Activated T-cell treated with anti-CD3 and anti-CD28 coated beads for 1 hour (primary cell): ENCODE measurements at places on chromosomes 1 and 21.

DNA sequence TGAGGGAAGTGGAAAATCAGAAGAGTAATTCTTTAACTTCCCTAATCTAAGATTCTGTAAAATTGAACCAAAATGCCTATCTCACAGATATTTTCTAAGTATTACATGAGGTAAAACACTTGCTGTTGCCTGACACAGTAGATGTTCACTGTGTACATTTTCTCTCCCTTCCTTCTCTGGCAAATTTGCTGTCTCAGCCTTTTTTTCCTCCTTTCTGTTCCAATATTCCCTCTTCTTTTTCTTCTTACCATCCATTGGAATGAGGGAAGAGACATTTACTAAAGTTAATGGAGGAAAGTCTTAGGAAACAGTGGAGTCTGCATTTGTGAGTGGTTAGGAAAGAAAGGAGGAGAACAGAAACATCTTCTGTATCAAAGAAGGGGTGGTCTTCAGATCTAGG, 239.9 kb downstream of the ZP4 start:
- no peak for DNase-seq

- DNase-seq = no peak
These were observed 1.3 kb upstream of the TTF2 start for GRCh38 chr1:117058810-117059209.

- no peak for DNase-seq
These were observed 14.8 kb downstream of the FAM163A start for GRCh38 chr1:179757933-179758332.

GRCh38 chr1:57423656-57424211, at the start of gene DAB1:
TSS of gene DAB1 (minus strand) at chr1:57424060. CDS start at chr1:57291030, 133,030 bp downstream.
- DNase-seq = no peak

DNA sequence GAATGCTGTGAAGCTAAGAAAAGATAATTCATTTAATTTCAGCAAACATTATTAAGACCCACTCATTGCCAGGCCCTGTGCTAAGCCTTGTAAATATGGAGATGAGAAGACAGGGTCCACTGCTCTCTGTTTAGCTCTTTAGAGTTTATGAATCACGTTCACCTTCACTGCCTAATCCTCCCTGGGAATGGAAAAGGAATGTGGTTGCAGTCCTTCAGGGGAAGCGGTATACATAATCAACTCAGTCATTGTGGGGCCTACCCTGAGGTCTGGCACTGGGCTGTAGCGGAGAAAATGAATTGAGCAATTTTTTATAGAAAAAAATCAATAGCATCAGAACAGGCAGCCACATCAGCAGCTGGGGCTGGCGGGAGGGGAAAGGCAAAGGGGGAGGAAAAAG, 412.1 kb upstream of the NFIA start:
- DNase-seq = no peak

GRCh38 chr1:97691325-97691724, 229.5 kb downstream of the DPYD start:
- no peak for DNase-seq

GRCh38 chr1:41739061-41739955, 179.4 kb downstream of the HIVEP3 start:
- DNase-seq = peak; percentile 49

- no peak for DNase-seq
These were observed 334.4 kb downstream of the DSCAM start for GRCh38 chr21:40512590-40512989.

GRCh38 chr1:23875382-23875781, 7.3 kb upstream of the FUCA1 start:
- no peak for DNase-seq

DNA sequence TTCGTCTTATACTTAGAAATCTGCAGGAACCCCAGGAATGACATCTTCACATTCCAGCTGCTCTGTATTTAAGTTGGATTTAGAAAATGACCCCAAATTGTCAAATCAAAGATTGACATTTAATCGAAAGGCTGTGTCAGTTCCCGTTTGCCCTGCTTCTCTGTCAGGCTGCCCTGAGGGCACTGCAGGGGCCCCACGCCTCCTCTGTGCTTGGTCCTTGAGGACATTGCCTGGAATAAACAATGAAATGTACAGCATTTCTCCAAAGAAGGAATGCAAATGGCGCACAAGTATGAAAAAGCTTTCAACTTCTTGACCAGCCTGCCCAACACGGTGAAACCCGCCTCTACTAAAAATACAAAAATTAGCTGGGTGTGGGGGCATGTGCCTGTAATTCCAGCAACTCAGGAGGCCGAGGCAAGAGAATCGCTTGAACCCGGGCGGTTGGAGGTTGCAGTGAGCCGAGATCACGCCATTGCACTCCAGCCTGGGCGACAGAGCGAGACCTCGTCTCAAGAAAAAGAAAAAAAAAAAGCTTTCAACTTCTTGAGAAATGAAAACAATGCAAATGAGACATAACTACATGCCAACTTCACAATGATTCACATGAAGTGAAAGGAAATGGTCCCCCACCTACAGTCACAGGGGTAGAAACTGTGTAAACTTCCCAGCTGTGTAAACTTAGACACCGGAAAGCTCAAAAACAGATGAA, 3.0 kb downstream of the TMPRSS3 start:
- no peak for DNase-seq

- DNase-seq = no peak
These were observed 6.9 kb upstream of the SPOCD1 start for GRCh38 chr1:31822766-31823165.

- DNase-seq = no peak
These were observed 355.7 kb downstream of the LTN1 start for GRCh38 chr21:28636752-28637691.

DNA sequence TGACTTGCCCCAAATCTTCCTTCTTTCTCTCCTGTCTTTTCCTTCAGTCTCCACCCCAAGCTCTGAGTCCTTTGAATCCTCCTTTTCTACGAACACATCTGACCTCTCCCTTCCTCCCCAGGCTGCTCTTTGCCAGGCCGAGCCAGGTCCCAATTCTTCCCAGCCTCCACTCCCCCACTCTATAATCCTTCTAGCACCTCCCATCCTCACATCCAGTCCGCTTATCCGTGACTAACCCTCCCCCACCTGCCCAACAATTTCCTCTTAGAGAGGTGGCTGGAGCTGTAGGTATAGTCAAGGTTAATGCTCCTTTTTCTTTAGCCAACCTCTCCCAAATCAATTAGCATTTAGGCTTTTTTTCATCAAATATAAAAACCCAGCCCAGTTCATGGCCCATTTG, 9.5 kb upstream of the HPDL start:
- DNase-seq = no peak

DNA sequence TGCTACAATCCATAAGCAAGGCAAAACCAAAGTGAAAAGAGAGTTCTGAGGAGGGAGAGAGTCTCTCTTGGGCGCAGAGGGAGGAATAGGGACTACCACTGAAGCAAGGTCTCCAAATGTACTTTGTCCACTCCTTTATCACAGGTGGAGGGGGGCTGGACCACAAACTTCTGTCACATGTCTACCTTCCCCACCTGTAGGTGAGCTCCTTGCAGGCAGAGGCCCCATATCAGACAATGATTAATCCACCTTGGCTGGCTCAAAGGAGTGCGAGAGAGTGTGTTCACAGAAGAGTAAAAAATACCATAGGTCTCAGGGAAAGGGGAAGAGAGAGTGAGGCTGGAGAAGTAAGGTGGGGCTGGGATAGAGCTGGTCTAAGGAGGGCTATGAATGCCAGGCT, 4.5 kb downstream of the BEND5 start:
- DNase-seq = no peak

DNA sequence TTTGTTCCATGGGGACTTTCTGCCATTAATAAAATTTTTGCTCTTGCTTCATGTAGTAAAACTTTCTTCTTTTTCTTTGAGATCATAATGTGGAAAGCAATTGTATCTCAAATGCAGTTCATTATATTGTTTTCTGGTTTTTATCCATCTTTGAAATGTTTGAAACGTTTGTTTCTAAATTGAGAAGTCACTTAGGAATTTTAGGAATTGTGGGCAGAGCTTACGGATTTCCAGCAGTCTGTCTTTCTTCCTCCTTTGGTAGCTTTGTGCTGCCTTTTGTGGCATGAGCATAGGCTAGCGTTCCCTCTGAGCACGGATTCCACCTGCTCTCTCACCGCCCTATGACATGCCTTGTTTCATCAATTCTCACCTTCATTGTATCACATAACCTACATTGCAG, 2.9 kb upstream of the ST6GALNAC5 start:
- no peak for DNase-seq

DNA sequence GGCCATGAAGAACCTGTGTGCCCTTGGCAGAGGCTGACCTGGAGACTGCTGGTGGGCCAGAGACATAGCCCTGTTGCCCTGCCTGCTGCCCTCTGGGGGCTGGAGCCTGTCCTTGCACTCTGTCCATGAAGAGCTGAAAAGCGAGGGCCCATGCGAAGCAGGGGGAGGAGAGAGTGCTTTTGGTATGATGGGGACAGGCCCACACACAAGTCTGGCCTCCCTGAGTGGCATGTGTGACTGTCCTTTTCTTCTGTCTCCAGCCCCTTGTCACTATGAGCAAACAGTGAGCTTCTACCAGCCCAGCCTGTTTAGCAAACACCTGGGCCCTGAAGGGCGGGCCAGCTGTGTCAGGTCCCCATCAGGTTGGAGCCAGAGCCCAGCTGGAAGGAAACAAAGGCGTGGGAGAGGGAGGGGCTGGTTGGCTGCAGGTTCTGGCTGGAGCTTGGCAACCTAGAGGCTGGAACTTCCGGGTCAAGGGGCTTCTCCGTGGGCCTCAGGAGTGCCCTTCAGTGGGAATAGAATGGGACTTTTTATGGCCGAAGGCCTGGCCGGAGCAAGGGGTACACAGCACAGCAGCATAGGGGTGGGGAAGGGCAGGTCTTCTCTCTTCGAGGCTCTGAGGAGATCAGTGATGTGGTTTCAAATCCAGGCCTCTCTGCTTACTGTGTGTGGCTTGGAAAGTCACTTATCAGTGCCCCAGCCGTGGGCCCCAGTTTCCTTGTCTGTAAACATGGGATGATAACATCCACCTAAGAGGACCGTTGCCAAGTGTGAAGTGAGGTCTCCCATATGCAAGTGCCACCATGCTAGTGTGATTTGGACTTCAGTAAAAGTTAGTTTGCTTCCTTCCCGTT, 14.3 kb downstream of the QSOX1 start:
- DNase-seq = no peak

DNA sequence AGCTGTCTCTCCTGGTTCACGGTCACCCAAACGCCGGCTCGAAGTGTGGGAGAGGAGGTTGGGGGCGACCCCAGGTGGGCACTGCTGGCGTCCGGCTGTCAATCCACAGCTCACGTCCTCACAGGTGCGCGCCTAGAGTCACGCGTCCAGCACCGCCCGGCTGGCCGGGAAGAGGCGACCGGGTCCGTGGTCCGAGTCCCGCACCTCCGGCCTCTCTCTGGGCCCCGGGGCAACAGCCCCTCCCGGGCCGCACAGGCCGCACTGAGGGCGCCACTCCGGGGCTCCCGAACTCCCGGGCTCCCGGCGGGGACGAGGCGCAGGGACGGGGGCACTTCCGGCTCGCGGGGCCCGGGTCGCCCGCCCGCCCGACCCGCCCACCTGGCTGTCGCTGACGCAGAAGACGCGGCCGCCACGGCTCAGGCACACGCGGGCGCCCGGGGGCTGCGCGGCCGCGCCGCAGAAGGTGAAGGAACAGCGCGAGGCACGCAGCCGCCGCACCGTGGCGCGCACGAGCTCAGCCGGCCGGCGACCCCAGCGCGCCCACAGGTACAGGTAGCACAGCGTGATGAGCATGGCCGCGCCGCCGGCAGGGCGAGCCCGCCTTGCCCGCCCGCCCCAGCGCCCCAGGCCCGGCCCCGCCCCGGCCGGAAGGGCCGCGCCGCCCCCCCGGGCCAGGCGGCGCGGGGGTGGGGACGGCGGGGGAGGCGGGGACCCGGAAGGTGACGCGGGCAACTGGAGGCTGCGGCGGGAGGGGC, at the start of gene HLCS:
Gene HLCS, minus strand, starts transcription at position 604 of the 755 bp plus-strand sequence. Its CDS starts 31 bp downstream, at position 573.
- peak; percentile 59 for DNase-seq

DNA sequence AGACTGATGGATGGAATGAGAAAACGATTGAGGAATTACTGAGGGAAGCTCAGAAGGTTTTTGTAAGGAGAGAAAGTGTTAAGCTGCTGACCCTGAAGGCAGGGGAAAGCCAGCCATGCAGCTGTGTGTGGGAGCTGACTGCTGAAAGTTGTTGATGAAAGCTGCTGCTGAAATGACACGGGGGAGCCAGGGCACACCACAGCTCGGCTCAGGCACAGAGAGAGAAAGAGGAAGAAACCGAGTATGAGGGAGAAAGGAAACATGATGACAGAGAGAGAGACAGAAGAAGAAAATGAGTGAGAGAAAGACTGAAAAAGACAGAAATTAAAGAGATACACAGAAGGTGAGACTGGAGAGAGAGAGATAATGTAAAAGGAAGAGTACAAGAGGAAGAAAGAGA, 115.5 kb downstream of the LRRC53 start:
- no peak for DNase-seq

DNA sequence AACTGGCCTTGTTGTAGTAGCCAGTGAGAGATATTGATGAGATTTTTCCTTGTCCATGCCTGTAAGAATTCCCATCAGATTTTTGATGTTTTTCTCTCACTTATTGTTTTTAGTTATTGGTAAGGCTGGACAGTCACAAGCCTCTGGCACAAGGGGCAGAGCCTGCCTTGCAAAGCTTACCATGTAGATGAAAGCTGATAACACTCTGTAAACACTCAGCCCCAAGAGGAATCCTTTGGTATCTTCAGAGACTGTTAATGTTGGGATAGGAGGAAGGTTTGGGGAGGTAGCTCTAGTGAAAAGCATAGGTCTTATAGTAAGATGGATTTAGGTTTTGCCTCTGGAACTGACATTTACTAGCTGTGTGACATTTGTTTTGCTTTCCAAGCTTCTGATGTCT, 37.7 kb downstream of the MARK1 start:
- no peak for DNase-seq

DNA sequence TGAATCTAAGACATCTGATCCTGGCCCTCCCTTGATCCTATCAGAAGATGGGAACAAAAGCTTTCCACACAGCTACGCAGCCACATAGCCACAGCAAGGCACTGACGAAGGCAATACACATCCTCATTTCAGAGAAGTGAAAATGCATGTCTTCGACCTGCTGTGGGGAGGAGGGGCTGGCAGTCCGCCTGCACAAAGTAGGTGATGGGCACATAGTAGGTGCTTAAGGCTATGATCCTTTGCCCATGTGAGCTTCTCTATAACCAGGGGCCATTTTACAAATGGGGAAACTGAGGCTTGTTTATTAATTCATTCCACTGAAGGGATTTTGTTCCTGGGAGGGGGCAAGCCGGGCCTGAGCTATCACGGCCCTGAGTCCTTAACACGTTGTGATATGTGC, 94.2 kb downstream of the PAX7 start:
- no peak for DNase-seq

GRCh38 chr1:40974945-40975344, 4.6 kb upstream of the CTPS1 start:
- no peak for DNase-seq

GRCh38 chr1:29122682-29123052, 1.0 kb downstream of the TMEM200B start:
- DNase-seq = no peak

- no peak for DNase-seq
These were observed 233.1 kb upstream of the USP24 start for GRCh38 chr1:55448261-55448660.

- DNase-seq = no peak
These were observed 20.6 kb upstream of the USP24 start for GRCh38 chr1:55235722-55236121.

GRCh38 chr1:153583976-153584375, 18.3 kb upstream of the S100A2 start:
- no peak for DNase-seq

GRCh38 chr1:212070720-212071302, 35.3 kb downstream of the DTL start:
- no peak for DNase-seq
